ENCODE measurements at places on chromosomes 12 and 14.
A peak's percentile ranks its signal among the peaks of the same experiment; 100 is the strongest.

GRCh38 chr12:45721369-45721768 lies 8.1 kb upstream of the ARID2 start:
- DNase-seq: no peak

- DNase-seq: no peak
These were observed 95.8 kb downstream of the PRKCH start for GRCh38 chr14:61417141-61417540.

DNA sequence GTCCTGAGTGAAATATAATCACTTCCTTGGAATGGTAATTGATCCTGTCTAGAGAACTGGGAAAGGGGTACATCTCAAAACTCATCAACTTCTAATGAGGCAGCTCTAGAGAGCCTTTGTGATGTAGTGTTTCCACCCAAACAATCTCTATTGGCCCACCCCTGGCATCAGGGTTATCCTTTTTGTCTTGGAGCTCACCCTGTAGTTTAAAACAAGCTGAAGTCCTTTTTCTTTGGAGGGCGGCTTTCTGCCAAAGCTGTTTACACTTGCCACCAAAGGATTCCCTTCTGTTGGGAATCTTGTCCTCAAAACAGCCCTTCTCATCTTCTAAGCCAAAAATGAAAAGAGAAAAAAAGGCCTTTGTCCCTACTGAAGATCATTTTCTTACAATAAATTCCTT lies 60.6 kb upstream of the GTF2A1 start:
- no peak for DNase-seq

DNA sequence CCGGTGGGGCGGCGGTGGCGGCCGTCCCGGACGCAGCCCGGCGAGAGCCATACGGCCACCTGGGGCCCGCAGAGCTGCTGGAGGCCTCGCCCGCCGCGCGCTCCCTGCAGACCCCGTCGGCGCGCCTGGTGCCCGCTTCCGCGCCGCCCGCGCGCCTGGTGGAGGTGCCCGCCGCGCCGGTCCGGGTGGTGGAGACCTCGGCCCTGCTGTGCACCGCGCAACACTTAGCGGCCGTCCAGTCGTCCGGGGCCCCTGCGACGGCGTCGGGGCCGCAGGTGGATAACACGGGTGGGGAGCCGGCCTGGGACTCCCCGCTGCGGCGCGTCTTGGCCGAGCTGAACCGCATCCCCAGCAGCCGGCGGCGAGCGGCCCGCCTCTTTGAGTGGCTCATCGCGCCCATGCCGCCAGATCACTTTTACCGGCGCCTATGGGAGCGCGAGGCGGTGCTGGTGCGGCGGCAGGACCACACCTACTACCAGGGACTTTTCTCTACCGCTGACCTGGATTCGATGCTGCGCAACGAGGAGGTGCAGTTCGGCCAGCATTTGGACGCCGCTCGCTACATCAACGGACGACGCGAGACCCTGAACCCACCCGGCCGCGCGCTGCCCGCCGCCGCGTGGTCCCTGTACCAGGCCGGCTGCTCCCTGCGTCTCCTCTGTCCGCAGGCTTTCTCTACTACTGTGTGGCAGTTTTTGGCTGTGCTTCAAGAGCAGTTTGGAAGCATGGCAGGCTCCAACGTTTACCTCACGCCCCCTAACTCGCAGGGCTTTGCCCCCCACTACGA lies 716 bp downstream of the RIOX1 start:
- peak; percentile 71 for DNase-seq

- no peak for DNase-seq
These were observed 256.2 kb downstream of the BCL11B start for GRCh38 chr14:99015833-99016232.

DNA sequence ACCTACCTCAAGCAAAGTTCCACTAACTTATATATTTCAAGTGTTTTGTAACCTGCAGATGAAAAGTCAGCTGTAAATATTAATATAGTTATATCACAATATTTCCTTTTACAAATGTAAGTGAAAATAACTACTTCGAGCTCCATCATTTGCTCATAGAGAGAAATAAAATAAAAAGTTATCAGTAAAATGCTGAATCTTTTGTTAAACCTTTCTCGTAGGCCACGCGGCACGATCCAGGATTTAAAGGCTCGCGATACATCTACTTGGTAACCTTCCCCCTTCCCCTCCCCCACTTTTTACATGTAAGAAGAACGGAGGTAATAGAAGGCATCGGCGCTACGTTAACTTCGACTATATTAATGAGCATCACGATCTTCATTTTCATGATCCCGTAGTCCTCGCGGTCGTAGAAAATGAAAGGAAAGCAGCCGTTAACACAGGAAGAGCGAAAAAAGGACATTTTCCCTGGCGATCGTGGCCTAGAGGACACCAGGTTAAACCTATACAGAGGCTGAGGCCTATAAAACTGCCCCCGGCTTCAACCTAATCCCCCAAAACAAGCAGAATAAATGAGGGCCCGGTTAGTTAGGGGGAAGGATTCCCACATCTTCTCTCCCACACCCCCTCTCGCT lies 508 bp downstream of the HNRNPC start:
- DNase-seq: peak; percentile 35

DNA sequence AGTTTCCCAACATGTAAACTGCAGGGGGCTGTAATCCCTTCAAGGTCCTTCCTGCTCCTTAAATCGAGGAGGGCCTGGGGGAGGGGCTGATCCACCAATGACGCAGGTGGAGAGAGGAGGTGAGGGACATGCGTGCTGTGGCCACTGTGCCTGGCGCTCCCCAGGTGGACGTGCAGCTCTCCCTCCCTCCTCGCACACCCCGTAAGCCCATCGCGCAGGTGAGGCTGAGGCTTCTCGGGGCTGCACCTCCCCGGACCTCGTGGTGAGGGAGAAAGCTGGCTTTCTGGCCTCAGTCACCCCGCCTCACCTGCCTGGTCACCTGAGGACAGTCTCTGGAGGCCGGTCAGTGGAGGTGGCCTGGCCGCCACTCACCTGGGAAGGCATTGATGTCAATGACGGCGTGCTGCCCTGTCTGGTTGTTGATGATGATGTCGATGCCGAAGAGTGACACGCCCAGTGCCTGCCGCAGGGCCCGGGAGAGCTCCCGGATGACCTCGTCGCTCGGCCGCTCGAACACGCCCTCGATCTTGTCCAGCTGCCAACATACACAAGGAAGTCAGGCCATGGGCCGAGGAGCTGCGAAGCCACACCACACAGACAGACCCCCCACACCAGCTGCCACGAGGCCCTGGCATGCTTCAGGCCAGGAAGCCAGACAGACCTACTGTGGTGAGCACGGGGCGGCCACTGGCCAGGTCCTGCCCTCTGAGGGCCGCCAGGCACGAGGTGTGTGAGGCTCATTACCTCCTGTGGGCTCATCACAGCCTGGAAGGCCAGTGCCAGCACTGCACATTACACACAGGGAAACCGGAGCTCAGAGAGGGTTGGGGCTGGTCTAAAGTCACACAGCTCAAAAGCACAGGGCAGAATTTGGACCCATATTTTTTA lies 23.3 kb downstream of the CHGA start:
- DNase-seq: peak; percentile 97

DNA sequence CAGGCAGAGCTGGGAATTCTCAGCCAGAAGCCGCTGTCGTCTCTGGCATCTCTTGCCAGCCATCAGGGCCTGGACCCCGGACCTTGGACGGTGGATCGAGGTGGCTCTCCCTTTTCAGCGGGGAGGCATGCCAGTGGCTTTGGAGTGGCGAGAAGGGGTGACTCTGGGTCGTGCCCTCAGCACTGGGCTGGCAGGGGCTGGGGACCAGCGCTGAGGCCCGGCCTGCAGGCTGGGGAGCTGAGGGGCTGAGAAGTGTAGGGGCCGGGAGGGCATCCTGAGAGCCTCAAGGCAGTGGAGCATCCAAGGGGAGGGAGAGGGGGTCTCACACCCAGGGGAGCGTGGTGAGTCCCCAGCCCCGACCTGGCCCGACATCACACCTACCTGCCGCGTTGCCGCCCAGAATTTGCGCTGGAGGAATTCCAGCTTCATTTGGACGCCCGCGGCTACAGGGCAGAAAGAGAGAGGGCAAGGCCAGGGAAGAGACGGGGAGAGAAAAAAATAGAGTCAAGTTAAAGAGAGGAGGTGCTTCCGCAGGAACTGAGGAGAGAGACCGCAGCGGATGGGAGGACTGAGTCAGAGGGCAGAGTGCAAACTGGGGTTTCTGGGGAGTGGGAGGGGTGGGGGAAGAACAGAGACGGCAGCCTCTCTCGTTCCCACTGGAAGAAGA lies 9.0 kb upstream of the LRTM2 start:
- DNase-seq: no peak

GRCh38 chr12:117404940-117405339 lies 43.5 kb upstream of the NOS1 start:
- DNase-seq: no peak

DNA sequence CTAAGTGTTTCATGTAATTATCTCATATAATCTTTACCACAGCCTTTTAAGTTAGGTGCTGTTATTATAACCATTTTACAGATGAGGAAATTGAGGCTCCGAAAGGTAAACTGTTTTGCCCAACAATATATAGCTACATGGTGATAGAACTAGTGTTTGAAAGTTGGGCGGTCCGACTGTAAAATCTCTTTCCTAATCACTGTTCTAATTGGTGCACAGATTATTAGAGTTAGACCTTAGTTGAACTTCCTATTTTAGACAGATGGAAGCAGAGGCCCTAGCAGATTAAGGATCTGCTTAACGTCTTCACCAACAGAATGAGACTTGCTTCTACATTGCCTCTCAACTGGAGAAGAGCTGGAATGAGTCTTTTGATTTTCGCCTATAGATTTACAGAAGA lies 30.0 kb upstream of the DUSP6 start:
- DNase-seq: no peak

- DNase-seq: peak; percentile 94
These were observed at the start of gene RND1 for GRCh38 chr12:48865281-48866051. Gene RND1, minus strand, starts transcription at chr12:48865870. Its CDS starts 103 bp downstream, at chr12:48865767.

- no peak for DNase-seq
These were observed 388.8 kb downstream of the TMTC2 start for GRCh38 chr12:83075471-83075870.

GRCh38 chr12:109932878-109933503 lies 32.9 kb downstream of the TCHP start:
- DNase-seq: no peak

DNA sequence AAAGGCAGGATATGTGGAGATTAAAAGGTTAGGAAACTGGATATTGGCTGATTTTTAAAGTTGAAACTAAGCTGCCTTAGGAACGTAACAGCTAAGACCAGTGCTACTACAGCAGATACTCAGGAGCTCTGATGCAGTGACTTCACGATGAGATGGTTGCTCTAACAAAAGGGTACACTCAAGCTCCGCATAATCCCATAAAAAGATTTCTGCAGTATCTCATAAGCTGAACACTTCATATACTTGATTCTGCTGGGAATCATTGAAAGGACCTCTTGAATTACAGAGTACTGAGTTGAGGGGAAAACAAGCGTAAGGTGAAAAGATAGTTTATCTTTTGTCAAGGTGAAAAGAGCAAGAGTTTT lies 3.7 kb downstream of the RNF10 start:
- no peak for DNase-seq

DNA sequence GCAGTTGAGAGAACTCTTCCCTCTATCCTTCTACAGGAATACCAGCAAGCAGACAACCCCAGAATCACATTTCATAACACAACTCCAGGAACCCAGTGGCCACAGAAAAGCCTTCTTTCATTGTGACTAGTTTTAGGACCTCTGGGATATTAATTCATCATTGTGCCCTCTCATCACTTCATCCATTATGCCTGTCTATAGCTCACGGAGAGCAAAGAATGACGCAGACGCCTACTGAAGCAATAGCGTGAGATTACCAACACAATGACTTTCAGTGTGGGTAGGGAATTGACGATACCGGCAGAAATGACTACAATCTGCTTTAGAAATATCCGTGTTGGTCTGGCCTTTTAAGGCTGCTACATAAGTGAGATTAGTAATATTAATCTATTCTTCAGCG lies 158.1 kb upstream of the FOXG1 start:
- no peak for DNase-seq

DNA sequence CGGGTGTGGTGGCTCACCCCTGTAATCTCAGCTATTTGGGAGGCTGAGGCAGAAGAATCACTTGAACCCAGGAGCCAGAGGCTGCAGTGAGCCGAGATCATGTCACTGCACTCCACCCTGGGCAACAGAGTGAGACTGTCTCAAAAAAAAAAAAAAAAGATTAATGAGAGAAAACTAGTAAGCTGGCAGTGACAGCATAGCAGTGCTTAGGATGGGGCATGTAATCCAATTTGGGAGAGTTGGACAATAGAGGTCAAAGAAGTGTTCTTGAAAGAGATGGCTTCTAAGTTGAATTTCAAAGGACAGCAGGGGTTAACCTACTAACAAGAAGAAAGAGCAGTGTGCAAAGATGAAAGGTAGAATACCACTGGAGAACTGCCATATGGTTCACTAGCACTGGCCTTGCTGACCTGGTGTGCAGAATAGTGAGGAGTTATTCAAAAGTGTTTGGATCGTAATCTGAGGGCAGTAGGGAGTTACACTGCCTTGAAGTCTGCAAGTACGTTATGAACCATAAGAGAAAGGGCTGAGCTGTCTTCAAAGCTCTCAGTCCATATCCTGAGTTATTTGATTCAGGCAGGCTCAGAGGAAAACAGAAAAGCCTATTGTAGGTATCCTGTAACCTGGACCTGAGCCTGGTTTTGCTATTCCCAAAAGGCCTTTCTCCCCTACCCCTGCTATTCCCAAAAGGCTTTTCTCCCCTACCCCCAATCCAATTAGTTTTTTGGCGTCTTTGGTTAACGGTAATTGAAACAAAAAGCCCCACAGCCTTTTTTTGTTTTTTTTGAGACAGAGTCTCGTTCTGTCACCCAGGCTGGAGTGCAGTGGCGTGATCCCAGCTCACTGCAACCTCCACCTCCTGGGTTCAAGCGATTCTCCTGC lies 3.4 kb downstream of the XPOT start:
- DNase-seq: no peak

DNA sequence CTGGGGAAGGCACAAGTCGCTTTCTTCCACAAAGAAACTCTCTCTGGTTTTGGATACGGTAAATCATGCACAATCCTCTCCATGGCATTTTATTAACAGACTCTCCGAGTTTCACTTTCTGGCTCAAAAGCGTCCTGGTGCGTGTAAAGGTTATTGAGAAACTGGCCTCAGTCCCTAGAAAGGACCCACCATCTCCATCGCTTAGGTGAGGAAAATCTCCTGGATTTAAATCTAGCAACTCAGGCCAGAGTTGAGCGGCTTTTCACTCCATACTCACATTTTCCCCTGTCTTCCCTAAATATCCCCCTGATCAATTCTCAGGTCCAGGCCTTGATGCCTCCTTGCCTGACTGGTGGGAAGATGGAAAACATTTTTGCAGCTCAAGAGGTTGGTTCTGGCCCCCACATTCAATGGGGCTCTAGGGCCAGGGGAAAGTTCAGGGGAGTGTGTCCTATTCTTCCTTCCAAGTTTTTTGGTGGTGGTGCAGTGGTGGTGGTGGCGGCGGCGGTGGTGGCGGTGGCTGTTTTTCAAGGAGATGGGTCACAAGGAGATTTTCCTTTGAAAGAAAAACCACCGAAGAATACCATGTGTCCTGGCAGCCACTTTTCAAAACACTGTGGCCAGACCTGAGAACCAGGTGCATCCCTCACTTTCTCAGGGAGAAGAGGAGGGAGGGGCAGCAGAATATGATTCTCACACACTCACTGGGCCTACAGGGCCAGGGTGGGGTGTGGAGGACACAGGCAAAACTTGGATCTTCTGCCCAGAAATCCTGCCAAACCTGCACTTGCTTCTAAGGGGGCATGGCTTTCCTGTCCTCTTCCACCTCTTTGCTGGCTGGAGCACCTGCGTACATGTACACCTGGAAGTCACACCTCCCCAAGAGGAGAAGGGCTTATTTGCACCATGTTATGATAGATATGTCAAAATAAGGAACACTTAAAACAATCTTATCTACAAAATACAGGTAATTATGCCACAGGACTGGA lies 46.7 kb upstream of the PNMA1 start:
- no peak for DNase-seq

Measured in Caki2 (cell line).